Left lobe of liver (tissue), 2 donors: ENCODE measurements at places on chromosomes 11 and 22. TPM values are rescaled to one million over a fixed set of nuclear protein-coding genes. Genes with fewer than 3 reads are reported as not detected.

DNA sequence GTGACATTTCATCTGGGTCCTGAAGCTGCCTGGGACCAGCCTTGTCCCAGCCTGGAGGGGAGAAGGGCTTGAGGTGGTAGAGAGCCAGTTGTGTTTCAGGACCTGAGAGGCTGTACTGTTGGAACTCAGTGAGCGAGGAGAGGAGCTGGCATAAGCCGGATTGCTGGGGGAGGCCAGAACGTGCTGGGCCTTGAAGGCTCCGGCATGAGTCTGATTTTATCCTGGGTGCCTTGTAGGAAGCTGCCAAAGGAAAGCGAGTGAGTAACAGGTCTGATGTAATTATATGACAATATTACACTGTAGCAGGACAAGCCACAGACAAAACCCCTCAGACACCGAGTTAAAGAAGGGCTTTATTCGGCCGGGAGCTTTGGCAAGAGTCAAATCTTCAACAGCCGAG is 17.2 kb downstream of the AP2A2 start:
- DNase-seq: no peak

DNA sequence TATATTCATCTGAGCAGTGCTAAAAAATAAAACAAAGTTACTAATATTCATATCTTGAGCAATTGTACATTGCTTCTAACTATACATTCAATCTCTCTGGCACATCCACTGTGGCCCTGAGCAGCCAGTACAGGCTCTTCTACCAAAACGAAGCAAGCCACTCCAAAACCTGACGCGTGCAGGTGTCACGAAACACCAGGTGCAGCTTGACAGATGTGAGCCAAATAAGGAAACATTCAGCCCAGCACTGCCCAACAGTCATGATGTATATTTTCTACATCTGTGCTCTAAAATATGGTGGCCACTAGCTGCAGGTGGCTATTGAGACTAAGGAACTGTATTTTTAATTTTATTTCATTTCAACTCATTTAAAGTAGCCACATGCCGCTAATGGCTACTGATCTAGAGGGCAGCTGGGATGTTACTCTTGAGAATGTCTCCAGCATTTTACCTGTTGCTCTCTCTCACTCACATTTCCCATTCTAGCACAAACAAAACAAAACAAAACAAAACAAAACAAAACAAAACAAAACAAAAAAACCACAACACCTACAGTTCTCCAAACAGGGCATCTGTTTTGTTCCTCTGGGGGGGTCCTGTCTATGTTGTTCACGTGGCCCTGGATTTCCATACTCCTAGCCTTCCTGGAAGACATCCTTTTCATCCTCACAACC is 77.7 kb downstream of the LARGE1 start:
- no peak for DNase-seq

Gene CEND1
- 0.43 TPM for total RNA-seq

- no peak for DNase-seq
Observed at GRCh38 chr11:60919320-60919719, 4.9 kb upstream of the TMEM132A start.

Gene ATF4
- total RNA-seq: 134 TPM

Gene PGA5
- total RNA-seq: 0.18 TPM

DNA sequence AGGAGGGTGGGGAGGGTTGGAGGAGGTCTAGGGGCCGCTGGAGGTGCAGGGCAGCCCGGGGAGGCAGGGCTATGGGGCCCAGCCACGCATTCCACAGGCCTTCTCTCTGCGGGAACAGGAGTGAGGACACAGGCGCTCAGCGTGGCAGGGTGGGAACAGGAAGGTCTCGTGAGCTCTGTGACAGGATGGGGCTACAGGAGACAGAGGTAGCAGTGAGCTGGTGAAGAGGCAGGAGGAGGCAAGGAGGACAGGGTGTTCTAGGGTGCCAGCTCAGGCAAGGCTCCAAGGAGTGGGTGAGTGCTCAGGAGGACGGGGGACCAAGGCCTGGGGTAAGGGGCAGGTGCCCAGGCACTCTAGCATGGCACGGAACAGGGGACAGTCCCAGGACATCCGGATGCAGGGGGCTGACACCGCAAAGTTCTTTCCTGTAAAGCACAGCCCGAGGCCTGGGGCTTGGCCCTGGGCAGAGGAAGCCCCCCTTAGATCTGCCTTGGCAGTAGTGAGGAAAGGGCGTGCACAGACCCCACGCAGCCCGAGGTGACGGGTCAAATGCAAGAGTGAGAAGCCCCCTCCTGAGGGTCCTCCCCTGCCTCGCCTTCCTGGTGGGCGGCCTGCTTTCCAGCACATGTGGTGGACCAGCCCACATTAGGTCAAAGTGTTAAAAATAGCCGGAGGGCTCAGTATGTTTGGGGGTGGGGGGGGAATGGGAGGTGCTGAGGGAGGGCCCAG is 4.7 kb upstream of the NEAT1 start:
- DNase-seq: peak; percentile 68

Gene OR10D3
- not detected for total RNA-seq

DNA sequence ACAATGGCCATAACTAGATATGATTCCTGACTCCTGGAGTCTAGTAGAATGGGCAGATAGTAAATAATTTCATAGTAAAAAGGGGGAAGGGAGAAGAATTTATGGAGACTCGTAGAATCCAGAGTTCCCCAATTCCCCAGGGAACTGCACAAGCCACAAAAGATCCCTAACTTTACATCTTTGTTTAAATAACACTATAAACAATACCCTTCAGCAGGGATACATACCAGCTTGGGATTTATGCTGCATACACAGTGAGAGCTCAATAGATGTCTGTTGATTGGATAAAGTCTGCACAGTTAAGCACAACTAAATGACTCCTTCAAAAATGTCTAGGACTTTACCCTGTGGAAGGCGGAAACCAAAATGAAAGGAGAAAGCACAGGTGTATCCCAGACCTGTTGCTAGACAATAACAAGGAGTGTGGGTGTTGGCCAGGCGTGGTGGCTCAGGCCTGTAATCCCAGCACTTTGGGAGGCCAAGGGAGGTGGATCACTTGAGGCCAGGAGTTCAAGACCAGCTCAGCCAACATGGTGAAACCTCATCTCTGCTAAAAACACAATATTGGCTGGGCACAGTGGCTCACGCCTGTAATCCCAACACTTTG is 6.8 kb downstream of the SLC35F2 start:
- no peak for DNase-seq

- no peak for DNase-seq
Observed at GRCh38 chr11:133156986-133157745, 375.1 kb downstream of the OPCML start.

- DNase-seq: no peak
Observed at GRCh38 chr11:79276736-79277325, 164.0 kb downstream of the TENM4 start.

DNA sequence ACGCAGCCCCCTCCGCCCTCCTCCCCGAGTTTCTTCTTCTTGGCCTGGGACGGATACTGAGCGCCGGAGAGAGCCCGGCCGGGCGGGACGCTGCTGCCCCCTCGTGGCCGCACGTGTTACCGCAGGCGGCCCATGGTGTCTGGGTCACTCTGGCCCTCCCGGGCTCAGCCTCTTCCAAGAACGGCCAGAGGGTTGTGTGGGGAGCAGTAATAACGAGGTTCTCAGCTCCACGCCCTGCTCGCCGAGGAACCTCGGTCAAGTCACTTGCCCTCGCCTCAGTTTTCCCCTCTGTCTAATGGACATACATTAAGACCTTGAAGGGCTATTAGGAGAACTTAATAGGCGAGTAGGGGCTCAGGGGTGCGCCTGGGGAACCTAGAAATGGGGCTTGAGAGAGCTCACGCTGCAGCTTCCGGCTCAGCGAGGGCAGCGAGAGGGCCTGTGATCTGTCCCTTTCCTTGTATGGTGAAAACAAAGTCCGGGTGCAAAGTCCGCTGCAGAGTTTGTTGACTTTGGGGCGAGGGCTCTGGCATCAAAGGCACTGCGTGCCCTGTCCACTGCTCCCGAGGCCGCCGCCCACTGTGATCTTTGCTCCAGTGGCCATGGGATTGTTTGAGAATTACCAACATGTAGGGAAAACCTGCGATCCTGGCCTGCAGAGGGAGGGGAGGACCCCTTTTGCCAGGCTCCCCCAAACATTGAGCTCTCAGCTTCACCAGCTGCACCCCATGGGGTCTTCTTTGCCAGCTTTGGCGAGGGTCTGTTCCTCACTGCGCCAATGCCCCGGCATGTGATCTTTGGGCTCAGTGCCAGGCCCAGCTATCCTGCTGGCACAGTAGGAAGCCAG is 14.4 kb upstream of the LRP5 start:
- peak; percentile 97 for DNase-seq

Gene BBOX1
- total RNA-seq: 22.6 TPM

DNA sequence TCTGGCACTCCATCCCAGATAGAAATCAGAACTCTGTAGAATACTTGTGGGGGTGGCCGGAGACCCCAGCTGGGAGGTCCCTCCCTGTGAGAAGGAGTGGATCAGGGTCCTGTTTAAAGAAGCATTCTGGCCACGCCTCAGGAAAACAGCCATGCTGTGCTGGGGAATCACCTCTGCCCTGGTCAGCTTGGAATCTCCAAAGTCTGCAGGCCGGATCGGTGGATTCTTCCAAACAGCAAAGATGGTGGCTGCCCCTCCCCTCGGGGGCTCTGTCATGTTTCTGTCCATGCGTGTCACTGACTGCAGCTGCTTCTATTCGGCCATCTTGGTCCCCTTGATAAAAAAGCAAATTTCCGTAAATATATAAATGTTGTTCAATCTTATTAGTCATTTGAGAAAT is 365.9 kb downstream of the JRKL start:
- no peak for DNase-seq

DNA sequence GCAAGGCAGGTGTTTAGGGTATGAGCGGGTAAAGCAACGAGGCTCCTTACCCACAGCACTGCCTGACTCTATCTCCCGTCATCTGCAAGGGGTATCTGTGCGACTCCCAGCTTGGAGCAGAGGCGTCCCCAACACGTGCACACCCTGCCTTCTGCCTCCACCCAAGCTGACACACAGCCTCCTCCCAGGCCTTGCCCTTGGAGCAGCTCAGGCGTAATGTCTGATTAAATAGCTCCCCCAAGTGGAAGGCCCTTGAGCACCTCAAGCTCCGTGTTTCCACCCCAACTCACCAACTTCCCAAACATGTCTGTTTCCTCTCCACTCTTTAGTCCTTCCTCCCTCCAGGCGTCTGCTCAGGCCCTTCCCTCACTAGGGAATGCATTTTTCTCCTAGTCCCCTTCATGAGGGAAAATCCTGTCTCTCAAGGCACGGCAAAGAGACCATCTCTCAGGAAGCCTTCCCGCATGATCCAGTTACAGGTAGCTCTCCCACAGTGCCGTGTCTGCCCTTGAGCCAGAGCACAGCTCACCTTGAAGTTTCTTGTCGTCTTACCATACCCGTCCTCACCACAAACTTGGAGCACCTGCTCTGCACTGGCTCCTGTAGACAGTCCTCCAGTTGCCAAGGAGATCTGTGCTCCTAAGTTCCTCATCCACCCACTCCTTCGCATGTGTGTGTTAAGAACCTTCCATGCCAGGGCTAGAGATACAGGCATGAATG is 15.8 kb downstream of the CYB5R2 start:
- DNase-seq: no peak

Gene RBMXL2
- total RNA-seq: not detected
